Astrocyte (in vitro differentiated cells and primary cell): ENCODE measurements at places on chromosomes 4 and X.

- no peak for DNase-seq
Measured at GRCh38 chr4:114879916-114880669, 233.3 kb downstream of the NDST4 start.

GRCh38 chr4:113756005-113756410, 5.5 kb downstream of the CAMK2D start:
- DNase-seq = peak; percentile 89

GRCh38 chrX:109463784-109464183, 18.1 kb downstream of the GUCY2F start:
- DNase-seq = no peak

DNA sequence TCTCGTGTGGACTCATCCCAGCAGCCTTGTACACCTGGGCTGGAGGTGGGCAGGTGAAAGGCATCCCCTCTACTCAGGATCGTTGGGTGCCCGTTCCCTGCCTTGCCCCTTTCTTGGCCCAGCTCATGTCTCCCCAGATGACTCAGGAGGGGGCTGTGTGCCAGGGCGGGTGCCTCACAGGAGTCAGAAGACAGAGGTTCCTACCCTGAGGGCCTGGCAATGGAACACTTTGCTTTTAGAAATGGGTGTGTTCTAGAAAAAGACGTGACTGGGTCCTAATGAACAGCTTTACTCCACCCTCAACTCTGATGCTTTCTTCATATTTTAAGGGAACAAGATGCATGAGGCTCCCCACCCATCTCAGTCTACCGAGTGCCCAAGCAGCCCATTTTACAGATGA, 22.5 kb upstream of the TRIM2 start:
- DNase-seq = no peak

DNA sequence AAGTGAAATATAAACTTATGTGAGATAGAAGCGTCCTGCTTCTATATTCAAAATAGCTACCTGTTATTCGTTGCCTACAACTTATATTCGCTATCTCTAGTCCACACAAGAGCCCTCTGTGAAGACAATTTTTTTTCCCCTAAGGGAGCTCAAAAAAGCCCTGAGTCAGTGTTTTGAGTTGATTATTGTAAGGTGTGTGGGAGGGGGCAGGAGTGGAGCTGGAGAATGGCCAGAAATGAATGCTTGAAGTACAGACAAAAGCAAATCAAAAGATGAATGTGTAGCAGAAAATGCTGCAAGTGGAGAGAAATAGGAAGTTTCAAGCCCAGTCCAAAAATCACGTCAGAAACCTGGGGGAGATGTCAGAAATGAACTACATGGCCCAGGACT, 655.0 kb upstream of the LCORL start:
- no peak for DNase-seq

DNA sequence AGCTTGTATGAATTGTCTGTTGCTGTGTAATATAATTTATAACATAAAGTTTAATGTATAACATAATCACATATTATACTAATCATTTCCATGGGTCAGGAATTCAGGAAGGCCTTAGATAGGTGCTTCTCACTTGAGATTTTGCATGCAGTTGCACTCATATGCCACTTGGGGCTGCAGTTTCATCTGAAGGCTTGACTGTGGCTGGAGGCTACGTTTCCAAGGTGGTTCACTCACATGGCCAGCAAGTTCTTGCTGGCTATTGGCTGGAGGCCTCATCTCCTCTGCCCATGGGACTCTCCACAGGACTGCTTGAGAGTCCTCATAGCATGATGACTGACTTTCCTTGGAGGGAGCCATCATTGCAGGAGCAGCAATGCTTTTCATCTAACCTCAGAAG, 53.4 kb upstream of the STX18 start:
- no peak for DNase-seq

GRCh38 chr4:185811509-185812364, at the start of gene SORBS2:
SORBS2 (minus strand) TSS chr4:185812194; CDS start chr4:185690571, 121,623 bp downstream.
- DNase-seq = peak; percentile 78

GRCh38 chrX:153870791-153871360, 15.1 kb downstream of the L1CAM start:
- no peak for DNase-seq

GRCh38 chrX:118254611-118255010, 91.3 kb upstream of the WDR44 start:
- DNase-seq = peak; percentile 18

DNA sequence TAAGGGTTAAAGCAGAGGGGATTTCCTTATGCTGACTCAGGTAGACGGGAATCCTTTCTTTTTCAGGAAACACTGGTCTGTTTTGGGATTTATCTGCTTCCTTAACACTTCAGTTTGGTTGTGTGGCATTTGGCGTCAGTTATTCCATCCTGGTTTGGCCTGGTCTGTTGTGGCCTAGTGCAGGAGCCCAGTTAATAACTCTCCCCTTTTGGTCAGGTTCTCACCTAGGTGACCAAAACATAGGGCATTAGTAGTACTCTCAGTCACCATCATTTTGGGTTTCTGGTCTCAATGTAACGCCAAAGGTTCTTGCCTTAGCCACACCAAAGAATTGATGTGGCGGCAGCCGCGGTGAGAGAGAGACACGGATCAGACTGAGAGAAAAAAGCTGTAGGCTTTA, 39.7 kb upstream of the IL9R start:
- no peak for DNase-seq

DNA sequence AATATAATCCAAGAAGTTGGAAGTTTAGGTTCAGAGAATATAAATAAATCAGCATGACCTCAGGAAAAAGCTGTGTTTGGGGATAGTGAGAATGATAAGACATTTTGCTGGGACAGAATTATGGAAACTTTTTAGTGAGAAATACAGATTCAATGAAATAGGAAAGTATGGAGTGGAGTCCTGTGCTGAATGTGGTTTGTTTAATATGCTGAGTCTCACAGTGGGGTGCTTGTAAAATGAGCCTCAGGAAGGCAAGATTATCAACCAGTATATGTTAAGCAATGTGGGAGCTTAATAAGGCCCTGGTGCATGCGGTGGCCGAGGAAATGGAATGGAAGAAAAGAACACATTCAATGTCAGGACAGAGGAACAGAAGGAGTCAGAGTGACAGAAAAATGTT, 1554.7 kb upstream of the TENM3 start:
- no peak for DNase-seq

DNA sequence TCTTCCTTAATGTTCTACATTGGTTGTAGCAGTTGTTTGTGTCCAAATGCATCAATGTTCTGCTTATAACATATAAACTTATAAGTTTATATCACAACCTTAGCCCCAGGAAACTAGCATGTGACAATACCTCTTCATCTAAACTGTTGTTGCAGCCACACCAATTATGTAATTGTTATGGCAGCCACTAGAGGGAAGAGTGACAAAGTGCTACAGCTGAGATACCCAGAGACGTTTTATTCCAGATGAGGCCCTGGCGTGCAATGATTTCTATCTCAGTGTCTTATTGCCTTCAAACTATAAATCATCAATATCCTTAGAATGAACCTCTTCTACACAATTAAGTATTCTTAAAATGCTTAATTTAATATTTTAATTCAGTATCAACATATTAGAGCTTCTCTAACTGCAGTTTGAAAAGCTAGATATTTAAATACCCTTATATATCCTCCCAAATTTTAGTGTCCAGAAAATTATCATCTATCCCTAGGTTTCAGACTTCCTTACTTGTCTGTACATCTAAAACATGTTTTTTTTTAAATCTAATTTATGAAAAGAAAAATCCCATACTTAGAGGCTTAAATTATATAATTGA, 171.6 kb downstream of the PCDH10 start:
- peak; percentile 11 for DNase-seq

DNA sequence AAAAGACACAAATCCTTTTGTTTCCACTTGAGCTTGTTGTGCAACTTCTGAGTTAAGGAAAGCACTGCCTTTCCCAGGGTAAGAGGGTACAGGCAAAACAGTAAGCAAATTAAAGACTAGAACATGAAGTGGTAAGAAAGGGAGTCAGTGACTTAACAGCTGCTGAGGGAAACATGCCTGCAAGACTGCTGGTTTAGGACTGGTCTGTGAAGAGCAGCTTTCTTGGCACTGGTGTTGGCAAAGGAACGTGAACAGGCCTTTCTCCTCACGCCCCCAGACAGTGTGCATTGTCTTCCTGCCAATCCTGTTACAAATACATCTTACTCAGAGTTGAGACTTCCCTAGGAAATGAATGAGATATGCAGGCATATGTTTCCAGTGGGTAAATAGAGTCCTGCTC, 2.6 kb downstream of the LHFPL1 start:
- DNase-seq = peak; percentile 14

- DNase-seq = no peak
Measured at GRCh38 chr4:79673377-79673776, 265.3 kb upstream of the GK2 start.

- peak; percentile 93 for DNase-seq
Measured at GRCh38 chr4:48939785-48940184, 33.2 kb upstream of the OCIAD2 start.

DNA sequence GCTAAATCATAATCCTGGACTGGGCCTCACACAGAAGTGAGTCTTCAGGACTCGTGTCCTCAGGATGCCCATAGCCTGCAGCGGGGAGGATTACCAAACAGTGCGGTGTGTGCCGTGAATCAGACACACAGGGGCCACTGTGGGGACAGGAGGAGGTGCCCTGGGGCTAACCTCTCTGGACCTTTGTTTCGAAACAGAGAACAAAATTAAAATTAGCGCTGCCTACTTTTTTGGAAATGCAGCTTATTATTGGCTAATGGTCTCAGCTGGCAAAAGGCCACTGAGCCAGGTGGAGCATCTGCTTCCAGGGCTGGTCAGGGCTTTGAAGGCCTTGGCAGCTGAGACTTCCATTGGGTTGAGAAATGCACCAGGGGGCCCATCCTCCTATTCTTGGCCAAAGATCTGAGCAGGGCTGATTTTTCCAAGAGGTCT, 236.2 kb downstream of the EVC2 start:
- no peak for DNase-seq

DNA sequence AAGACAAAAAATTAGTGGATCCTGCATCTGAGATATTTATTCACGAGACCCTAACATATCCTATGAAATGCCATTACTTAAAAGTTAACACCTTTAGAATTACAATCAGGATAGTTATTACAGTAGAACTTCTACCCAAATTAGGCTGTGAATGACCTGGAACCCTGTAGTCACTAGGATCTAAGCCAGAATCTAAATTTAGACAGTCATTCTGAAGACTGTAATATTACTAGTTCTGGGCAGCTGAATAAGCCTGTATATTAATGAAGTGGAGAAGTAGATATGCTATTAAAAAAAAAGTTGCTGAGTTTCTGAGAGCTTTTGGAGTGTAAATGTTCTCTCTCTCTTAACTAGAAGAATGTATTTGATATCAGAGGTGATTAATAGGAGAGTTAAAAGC, 67.0 kb downstream of the FAM13A start:
- peak; percentile 37 for DNase-seq

GRCh38 chr4:72969976-72970375, 99.5 kb downstream of the COX18 start:
- peak; percentile 51 for DNase-seq

GRCh38 chrX:20060961-20061748, 55.6 kb downstream of the MAP7D2 start:
- DNase-seq = no peak

- no peak for DNase-seq
Measured at GRCh38 chr4:97845758-97846157, 297.5 kb downstream of the STPG2 start.

DNA sequence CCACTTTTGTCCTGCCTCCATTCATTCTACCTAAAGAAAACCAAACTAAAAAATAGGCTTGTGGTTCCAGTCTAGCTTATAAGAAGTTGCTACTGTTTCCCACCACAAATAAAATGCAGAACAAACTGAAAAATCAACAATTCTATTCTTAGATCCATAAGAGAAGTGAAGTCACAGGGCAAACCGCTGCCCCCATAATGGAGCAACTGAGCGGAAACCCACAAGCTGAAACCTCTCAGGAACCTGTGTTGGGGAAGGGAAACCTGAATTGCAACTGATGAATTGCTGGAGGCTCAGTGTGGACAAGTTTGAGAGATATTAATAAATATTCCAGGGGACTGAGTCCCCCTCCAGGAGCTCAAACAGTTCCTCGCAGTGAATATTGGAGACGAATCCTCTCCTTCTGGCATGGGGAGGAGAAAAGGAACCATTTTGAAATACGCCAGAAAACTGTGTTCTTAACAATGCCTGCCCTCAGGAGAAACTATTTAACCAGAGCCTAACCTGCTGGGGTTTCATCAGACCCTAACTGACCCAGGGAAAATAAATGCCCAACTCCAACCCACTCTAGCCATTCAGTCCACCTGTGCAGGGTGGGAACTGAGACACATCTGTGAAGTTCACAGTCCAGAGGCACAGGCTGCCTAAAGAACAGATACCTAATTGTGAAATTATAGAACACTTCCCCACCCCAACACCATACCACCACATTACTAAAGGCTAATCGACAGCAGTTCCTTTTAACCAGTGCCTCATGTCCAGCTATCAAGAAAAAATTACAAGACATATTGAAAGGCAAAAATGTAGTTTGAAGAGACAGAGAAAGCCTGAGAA, 22.8 kb upstream of the SH3RF1 start:
- no peak for DNase-seq

DNA sequence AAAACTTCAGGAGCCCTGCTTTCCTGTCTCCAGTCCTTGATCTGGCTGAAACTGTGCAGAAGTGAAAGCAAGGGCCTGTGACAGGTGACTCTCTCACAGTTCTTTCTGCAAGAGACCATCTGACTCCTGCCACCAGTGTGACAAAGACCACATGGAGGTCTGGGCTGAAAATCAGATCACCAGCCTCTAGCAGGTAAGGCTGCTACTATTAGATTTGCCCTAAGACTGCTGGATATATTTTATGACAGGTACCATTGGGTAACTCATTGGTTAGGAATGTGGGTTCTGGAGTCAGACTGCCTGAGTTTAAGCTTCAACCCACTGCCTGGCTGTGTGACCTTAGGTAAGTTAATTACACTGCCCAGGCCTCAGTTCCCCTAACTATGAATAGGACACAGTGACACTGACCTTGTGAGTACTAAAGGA, 163.3 kb upstream of the SLC7A11 start:
- DNase-seq = peak; percentile 15
